Activated naive CD8-positive, alpha-beta T cell treated with anti-CD3 and anti-CD28 coated beads, Interleukin-2, amount 10 ng/mL, durations not matched to agents 7 days and 5 days (primary cell): ENCODE measurements at places on chromosomes 5 and 9.
A peak's percentile ranks its signal among the peaks of the same experiment; 100 is the strongest.

- H3K4me3 ChIP-seq, result no peak overlapping the region
- peaks cover 44% of the 10 kb centered on the region for H3K36me3 ChIP-seq
- H3K27ac ChIP-seq, result no peak overlapping the region
- no peak for DNase-seq
- H3K4me1 ChIP-seq, result peaks cover 6% of the 10 kb centered on the region
These were observed 18.2 kb downstream of the HMGCR start for GRCh38 chr5:75355236-75355635.

- peaks cover 65% of the 10 kb centered on the region for H3K27me3 ChIP-seq
- H3K36me3 ChIP-seq, result no peaks in the 10 kb centered on the region
- H3K4me1 ChIP-seq, result peaks cover 6% of the 10 kb centered on the region
- H3K4me3 ChIP-seq, result peak within 1 kb of the TSS; percentile 89
- peak; percentile 43 for DNase-seq
These were observed at the start of gene AFAP1L1 for GRCh38 chr5:149271716-149272563. TSS of gene AFAP1L1 (plus strand) at chr5:149271859. CDS start at chr5:149271969, 110 bp downstream.

DNA sequence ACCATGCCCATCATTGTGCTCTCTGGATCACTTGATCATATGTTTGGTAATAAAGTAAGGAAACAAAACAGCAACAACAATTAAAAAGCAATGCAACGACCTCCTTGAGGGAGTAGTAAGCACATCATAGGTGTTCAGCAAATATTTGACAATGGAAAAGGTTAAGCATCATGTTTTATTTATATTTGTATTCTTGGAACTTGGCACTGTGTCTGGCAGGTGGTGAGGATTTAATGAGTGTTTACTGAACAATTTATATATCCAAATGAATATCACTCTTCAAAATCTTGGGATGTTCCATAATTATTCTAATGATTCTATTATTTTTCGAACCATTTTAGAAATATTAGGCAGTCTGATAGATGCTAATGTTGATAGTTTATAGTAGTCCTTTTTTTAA lies 6.2 kb downstream of the PIP5K1B start:
- H3K36me3 ChIP-seq, result no peaks in the 10 kb centered on the region
- peaks cover 45% of the 10 kb centered on the region for H3K27me3 ChIP-seq
- peaks cover 5% of the 10 kb centered on the region for H3K4me1 ChIP-seq
- no peak overlapping the region for H3K27ac ChIP-seq

DNA sequence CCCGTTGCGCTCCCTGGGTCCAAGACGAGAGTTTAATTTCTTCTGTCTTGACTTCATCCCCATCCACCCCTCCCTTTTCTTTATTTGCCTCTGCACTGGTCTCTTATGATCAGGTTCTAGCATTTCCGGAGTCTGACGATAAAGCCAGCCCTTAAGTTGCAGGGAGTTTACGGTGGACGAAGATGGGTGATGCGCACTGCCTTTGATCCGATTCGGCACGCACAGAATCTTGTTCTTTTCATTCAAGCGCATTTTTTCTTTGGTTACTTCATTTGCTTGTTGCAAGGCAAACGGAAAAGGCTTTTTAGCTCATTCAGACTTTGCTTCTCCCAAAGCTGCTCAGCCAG lies 488 bp upstream of the MCTP1 start:
- peak overlapping the region; percentile 69 for H3K4me3 ChIP-seq
- peaks cover 63% of the 10 kb centered on the region for H3K27me3 ChIP-seq
- H3K27ac ChIP-seq, result no peak overlapping the region
- no peak for DNase-seq
- H3K36me3 ChIP-seq, result no peaks in the 10 kb centered on the region
- H3K4me1 ChIP-seq, result peaks cover 8% of the 10 kb centered on the region

GRCh38 chr5:101543780-101544179 lies 640.7 kb upstream of the ST8SIA4 start:
- H3K36me3 ChIP-seq, result no peaks in the 10 kb centered on the region
- H3K27me3 ChIP-seq, result no peaks in the 10 kb centered on the region
- no peaks in the 10 kb centered on the region for H3K4me1 ChIP-seq
- no peak overlapping the region for H3K4me3 ChIP-seq
- H3K27ac ChIP-seq, result no peak overlapping the region

DNA sequence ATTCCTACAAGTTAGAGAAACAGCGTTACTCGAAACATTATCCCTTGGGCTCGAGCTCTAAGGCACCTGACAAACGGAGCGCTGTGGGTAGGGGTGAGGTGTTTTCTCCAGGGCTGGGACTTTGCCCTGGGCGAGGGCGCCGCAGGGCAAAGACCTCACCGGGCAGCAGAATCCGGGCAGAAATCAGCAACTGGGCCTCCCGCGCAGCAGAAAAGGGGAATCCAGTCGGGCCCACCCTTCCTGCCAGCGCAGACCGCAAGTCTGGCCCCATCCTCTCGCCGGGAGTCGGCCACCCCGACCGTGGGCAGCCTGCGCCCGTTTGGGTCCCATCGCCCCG lies 430 bp upstream of the MSH3 start:
- peaks cover 20% of the 10 kb centered on the region for H3K36me3 ChIP-seq
- H3K27me3 ChIP-seq, result no peaks in the 10 kb centered on the region
- peak overlapping the region; percentile 87 for H3K4me3 ChIP-seq
- H3K27ac ChIP-seq, result peak overlapping the region; percentile 89
- no peak for DNase-seq

GRCh38 chr5:30811298-30811697 lies 382.2 kb upstream of the CDH6 start:
- no peaks in the 10 kb centered on the region for H3K27me3 ChIP-seq
- no peaks in the 10 kb centered on the region for H3K36me3 ChIP-seq
- no peak for DNase-seq
- H3K4me1 ChIP-seq, result no peaks in the 10 kb centered on the region
- H3K27ac ChIP-seq, result no peak overlapping the region

DNA sequence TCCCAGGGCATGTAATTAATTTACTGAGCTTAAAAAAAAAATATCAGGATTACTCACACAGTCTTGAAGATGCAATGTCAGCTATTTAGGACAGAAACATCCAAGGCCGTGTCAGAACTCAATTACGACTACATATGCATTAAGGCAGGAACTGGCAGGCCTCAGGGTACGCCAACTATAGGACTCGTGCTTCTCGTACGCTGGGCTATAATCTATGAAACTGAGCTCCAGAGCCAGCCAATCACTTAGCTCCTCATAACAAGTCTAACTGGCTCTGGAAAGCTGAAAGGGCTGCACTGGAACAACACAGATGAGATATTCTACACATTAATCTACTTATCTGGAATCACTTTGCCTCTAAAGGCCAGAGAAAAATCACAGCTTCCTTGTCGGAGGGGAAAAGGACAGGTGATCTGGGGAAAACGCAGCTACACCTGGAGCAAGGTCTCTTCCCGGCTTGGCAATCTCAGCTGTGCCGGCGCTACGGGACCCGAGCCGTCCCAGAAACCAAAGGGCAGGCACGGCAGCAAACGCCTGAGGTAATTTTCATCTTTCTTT lies 212.0 kb downstream of the DEPDC1B start:
- no peak overlapping the region for H3K4me3 ChIP-seq
- no peaks in the 10 kb centered on the region for H3K36me3 ChIP-seq
- H3K27me3 ChIP-seq, result no peaks in the 10 kb centered on the region
- DNase-seq, result no peak

DNA sequence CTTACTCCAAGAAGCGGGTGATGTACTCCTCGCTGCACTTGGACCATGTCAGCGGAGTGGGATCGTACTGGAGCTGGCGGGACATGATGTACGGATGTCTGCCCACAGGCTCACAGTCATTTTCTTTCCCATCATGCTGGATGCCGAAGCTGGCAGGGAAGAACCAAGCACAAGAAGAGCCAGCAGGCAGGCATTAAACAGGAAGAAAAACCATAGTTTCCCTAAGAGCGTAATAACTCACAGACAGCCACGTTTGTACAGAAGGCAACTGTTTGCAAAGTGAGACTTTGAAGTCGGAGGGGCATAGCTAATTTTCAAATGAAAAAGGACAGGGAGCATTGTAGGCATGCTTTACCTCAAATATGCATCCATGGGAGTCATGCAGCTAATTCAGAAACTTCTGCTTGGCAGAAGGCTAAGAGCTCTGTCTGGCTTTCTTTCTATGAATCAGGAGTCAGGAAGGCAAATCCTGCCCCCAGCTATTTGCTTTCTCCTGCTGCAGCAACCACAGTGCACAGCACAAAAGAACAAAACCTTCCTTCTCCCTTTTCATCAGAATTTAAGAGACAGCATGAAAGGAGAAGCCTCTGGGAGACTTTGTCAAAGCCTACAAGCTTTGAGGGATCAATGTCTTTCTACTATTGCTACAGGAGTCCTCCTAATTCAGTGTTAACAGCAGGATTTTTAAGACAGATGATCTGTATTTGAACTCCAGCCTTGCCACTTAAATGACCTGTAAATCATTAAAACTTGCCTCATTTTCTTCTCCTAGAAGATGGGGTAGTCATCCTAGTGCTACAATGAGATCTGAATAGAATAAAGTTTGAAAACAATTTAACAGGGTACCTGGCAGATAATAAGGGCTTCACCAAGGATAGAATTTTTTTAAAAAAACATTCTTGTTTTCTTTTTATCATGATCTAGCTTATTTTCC lies 209.1 kb downstream of the TARS1 start:
- no peaks in the 10 kb centered on the region for H3K27me3 ChIP-seq
- H3K4me3 ChIP-seq, result no peak overlapping the region
- DNase-seq, result no peak
- no peaks in the 10 kb centered on the region for H3K36me3 ChIP-seq
- H3K27ac ChIP-seq, result no peak overlapping the region

GRCh38 chr9:93292288-93292615 lies 108.3 kb downstream of the WNK2 start:
- H3K27ac ChIP-seq, result no peak overlapping the region
- H3K4me1 ChIP-seq, result peaks cover 4% of the 10 kb centered on the region
- no peaks in the 10 kb centered on the region for H3K36me3 ChIP-seq
- no peak overlapping the region for H3K4me3 ChIP-seq
- peaks cover 2% of the 10 kb centered on the region for H3K27me3 ChIP-seq

GRCh38 chr9:127181315-127181580 lies 58.8 kb upstream of the ANGPTL2 start:
- H3K4me3 ChIP-seq, result no peak overlapping the region
- DNase-seq, result peak; percentile 22
- H3K36me3 ChIP-seq, result no peaks in the 10 kb centered on the region
- no peaks in the 10 kb centered on the region for H3K27me3 ChIP-seq

GRCh38 chr9:38423973-38424843 lies at the start of gene IGFBPL1:
TSS of gene IGFBPL1 (minus strand) at chr9:38424454. CDS start at chr9:38424424, 30 bp downstream.
- H3K27me3 ChIP-seq, result peaks cover 60% of the 10 kb centered on the region
- peak; percentile 41 for DNase-seq
- no peaks in the 10 kb centered on the region for H3K36me3 ChIP-seq
- peak within 1 kb of the TSS; percentile 16 for H3K4me3 ChIP-seq
- H3K27ac ChIP-seq, result no peak within 1 kb of the TSS
- no peaks in the 10 kb centered on the region for H3K4me1 ChIP-seq

DNA sequence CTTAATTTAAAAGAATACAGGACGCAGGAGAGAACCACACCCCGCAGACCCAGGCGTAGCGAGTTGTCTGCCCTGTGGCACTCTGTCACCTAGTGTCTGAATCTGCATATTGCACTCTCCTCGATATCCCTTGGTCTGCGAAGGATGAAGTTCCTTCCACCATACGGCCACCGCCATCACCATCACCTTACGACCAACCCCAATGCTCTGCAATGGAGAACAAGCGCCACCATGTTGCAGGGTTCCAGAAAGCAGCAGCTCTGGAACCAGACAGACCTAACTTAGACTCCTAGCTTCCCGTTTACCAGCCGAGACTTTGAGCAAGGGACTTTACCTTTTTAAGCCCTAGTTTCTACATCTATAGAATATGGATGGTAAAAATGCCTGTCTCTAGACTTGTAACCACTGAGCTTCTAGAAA lies 77.4 kb upstream of the DMRT1 start:
- peaks cover 19% of the 10 kb centered on the region for H3K27me3 ChIP-seq
- no peak overlapping the region for H3K27ac ChIP-seq
- DNase-seq, result peak; percentile 44
- H3K4me1 ChIP-seq, result peaks cover 18% of the 10 kb centered on the region
- no peaks in the 10 kb centered on the region for H3K36me3 ChIP-seq
- peak overlapping the region; percentile 42 for H3K4me3 ChIP-seq

GRCh38 chr5:53059281-53059680 lies 50.3 kb downstream of the MOCS2 start:
- H3K27ac ChIP-seq, result no peak overlapping the region
- H3K4me1 ChIP-seq, result peaks cover 4% of the 10 kb centered on the region
- peaks cover 31% of the 10 kb centered on the region for H3K36me3 ChIP-seq
- DNase-seq, result no peak
- peaks cover 8% of the 10 kb centered on the region for H3K27me3 ChIP-seq

DNA sequence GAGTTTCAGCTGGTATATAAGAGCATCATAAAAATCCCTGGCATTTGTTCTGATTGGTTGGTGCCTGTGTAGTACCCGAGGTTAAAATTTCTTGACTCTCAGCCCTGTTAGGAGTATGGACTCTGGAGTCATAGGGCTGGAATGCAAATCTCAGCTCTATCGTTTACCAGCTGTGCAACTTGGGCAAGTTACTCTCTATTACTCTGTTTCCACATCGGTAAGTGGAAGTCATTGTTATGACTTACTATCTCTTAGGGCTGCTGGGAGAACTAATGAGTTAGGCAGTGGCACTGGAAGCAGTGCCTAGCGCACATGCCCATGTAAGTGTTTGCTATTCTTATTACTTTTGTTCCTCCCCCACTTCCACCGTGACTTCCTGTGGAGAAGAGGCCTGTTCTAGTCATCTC lies 141.6 kb downstream of the BOD1 start:
- no peaks in the 10 kb centered on the region for H3K4me1 ChIP-seq
- H3K36me3 ChIP-seq, result no peaks in the 10 kb centered on the region
- peaks cover 2% of the 10 kb centered on the region for H3K27me3 ChIP-seq
- no peak overlapping the region for H3K4me3 ChIP-seq
- DNase-seq, result no peak
- H3K27ac ChIP-seq, result no peak overlapping the region

DNA sequence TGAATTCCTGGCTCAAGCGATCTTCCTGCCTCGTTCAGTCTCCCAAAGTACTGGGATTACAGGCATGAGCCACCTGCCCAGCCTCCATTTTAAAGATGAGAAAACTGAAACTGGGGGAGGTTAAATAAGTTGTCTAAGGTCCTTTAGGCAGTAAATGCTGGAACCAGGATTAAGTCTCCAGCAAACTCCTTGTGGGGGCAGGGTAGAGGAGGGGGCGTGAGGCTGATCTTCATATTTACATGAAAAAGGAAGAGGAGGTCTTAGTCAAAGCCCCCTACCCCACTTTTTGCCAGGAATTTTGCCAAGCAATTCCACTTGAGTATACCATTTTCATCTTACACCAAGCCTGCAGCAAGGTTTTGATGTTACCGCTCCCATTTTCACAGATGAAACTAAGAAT lies 76.6 kb upstream of the NR4A3 start:
- peaks cover 3% of the 10 kb centered on the region for H3K4me1 ChIP-seq
- DNase-seq, result no peak
- H3K36me3 ChIP-seq, result no peaks in the 10 kb centered on the region
- H3K27ac ChIP-seq, result no peak overlapping the region
- H3K4me3 ChIP-seq, result no peak overlapping the region
